Omental fat pad (tissue), 4 donors: ENCODE measurements at places on chromosomes 7 and 10.

DNA sequence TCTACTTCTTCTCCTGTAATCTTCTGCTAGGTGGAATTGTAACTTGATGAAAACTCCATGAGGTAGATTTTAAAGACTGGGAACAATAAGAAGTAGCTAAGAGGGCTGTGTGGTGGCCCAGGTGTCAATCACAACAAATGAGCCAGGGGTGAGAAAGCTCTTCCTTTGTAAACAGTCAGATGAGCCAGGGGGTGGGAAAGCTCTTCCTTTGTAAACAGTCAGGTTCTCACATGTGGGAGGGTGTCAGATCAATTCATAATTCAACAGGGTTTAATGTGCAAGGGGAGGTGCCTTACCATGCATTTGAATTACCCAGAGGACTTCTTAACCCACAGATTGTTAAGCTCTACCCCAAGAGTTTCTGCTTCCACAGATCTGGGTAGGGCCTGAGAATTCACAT lies 312.4 kb upstream of the AUTS2 start:
- DNase-seq, result no peak

GRCh38 chr7:33334349-33334748 lies 205.0 kb downstream of the BBS9 start:
- no peak for DNase-seq

- DNase-seq, result no peak
These were observed 410.4 kb downstream of the ATRNL1 start for GRCh38 chr10:115503546-115503945.

GRCh38 chr7:114218283-114218682 lies 196.3 kb upstream of the FOXP2 start:
- DNase-seq, result no peak

DNA sequence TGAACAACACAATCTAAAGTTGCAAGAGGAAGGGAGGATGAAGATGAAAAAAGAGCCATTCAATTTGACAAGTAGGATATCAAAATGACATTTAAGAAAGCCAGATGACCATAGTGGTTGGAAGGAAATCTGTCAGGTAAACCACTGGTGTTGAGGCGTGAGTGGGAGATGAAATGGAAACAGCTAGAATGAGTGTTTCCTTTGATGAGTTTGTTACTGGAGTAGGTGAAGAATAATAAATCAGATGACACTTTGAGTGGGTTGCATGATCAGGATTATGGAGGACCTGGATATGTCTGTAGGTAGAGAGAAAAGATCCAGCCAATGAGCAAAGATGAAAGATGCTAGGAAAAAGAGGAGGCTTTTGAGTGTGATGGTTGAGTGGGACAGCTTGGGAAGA lies 33.1 kb downstream of the AKR1B1 start:
- DNase-seq, result no peak

DNA sequence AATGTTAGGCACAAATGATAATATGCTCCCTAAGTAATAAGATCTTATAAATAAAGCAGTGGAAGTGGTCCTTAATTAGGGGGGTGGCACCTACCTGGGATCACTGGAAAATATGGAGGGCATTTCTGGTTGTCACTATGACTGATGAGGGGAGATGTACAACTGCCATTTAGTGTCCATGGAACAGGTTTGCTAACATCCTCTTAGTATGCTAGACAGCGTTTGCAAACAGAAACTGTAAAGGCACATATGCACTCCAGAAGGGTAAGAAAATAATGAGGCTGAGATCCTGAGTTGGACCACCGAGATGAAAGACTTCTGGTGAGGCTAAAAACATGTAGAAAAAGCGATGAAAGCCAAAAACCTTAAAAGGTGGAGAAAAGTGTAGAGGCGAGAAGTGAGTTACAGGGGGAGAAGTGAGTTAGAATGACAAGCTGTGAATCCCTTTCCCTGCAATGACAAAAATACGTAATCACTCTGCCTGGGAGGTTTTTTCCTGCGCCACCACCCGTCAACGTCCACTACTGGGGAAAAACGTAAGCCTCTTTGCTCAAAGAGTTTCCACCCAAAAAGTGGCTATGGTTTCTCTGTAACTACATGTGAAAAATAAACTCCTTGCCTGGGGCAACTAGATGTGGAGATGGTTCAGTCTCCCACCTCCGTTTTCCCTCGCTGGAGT lies 767 bp downstream of the KRIT1 start:
- DNase-seq, result no peak

DNA sequence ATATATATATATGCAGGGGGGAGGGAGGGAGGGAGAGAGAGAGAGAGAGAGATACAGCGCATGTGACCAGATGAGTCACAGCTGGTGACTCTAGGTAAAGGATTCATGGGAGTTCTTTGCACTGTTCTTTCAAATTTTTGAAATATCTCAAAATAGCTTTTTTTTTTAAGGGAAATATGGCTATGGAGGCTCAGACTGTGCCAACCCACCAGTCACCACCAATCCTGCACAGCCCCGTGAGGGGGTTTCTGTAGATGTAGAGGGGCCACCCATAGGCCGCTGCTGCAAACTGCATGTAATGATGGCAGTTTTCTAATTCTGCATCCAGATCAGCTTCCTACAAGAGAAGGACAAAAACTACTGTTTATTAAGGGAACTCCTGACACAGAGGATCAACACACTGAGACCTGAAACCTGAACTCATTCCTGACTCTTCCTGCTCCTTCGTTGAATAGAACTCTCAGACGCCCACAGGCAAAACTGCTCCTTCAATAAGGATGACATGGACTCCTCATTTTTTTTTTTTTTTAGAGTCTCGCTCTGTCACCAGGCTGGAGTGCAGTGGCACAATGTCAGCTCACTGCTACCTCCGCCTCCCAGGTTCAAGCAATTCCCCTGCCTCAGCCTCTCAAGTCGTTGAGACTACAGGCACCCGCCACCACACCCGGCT lies 17.3 kb downstream of the DAGLB start:
- DNase-seq, result no peak

DNA sequence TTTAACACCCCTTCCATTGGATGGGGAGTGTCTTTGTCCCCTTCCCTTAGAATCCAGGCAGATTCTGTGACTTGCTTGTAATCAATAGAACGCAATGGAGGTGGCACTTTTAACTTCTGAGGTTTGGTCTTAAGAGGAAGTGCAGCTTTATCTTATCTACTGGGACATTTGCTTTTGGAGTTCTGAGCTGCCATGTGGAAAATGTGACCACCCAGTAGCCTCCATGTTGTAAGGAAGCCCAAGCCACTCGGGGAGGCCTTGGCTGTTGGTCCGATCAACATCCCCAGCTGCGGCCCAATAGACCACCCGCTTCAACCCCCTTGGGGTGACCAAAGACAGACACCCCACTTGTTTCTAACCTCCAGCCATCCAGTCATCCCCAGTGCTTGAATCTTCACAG lies 86.3 kb upstream of the FAM171A1 start:
- no peak for DNase-seq

- no peak for DNase-seq
These were observed 3.7 kb upstream of the WASL start for GRCh38 chr7:123752534-123752933.

GRCh38 chr7:92584953-92585352 lies 5.2 kb downstream of the FAM133B start:
- DNase-seq, result no peak

DNA sequence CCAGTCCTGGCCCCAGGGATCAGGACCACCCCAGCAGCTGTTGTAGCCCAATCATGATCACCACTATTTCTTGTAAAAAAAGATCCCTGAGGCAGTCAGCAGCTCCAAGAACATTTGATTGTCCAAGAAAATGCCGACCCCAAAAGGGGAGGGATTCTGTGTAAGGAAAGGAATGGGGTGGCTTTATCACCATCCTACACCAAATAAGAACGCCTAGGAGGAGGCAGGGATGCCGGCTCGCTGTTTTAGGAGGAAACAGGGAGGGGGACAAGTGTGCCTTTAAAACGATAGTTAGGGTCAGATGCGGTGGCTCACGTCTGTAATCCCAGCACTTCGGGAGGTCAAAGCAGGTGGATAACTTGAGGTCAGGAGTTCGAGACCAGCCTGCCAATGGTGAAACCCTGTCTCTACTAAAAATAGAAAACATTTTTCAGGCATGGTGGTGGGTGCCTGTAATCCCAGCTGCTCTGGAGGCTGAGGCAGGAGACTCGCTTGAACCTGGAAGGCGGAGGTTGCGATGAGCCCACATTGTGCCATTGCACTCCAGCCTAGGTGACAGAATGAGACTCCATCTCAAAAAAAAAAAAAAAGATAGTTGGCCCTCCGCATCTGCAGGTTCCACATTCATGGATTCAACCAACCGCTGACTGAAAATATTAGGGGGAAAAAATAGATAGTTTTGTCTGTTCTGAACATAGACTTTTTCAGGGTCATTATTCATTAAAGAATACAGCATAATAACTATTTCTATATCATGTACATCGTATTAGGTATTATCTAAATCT lies 63.6 kb downstream of the PDIA4 start:
- no peak for DNase-seq

- no peak for DNase-seq
These were observed 170.5 kb downstream of the SRPK2 start for GRCh38 chr7:105218215-105218614.

DNA sequence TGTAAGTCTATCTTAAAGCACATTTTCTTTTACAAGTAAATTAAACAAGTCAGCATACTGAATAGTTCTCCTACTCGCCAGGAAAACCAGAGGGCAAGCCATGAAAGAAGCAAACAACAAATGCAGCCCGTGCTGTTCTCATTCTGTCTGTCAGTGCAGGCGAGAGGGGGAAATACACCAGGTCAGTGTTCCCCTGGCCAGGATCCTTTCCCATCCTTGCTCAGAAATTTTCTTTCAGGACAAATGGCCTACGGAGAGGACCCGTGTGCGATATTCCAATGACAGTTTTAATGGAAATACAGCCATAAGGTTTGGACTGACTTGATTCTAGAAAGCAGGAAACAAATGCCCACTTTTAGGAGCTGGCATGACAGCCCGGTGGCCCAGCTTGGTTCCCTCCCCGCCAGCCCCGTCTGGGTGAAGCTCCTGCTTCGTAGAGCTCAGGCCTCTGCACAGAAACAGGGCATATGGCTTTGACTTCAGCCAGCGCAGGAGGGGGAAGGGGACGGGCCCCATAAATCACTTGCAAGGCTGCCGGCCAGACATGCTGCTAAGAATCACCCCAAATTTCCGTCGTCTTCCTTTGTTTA lies 67.8 kb downstream of the FRMD4A start:
- DNase-seq, result no peak

GRCh38 chr7:32167256-32167655 lies 97.0 kb upstream of the PDE1C start:
- no peak for DNase-seq

GRCh38 chr10:101031796-101032636 lies 982 bp downstream of the SFXN3 start:
- peak; percentile 58 for DNase-seq

DNA sequence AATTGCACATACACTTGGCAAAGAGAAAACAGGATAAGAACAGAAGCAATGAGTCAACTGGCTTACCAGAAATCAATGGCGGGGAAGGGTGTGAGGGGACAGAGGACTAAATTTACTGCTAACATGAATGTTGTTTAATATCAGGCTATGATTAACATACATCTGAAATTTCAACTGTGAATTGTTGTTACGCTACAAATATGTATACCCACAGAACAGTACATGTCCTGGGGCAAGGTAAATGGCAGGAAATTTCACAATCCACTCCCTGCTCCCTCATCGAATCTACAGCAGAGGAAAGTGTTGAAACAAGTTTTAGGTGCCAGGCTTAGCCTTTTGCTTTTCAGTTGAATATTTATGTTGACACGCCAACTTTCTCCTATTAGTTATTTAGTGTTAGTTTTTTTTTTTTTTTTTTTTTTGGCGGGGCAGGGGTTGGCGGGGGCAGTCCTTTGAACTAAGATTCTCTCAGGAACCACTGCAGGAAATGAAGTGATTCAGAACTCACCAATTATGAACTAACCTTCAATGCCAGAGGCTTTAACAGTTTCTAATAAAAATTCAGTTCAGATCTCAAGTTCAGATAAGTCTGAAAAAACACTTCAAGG lies 99.0 kb downstream of the UBE2H start:
- DNase-seq, result no peak

DNA sequence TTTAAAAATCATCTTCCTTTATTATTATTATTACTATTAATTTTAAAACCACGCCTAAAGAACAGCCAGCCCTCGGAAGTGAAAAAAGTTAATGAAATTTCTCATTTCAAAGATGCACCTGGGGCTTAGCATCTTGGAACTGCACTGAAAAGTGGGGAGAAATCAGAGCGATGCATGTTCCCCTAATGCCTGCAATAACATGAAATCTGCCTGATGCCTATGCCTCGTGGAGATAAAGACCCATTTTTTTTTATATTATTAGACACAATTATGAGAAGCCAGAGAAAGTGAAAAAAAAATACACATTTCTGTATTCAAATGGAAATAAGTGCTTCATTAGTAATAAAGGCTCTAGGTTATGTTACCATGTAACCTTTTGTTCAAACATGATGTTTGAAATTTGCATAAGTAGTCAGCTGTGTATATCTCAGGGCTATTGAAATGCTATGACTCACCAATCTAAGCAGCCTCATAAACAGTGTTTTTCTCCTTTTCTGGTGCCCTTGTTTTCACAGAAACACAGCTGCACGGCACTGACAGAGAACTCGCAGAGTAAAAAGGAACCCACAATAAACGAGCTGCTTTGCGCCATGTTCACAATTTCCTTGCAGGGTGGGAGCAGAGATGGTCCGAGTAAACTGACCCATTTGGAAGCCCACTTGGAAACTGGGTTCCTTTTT lies 175.8 kb upstream of the PRKCQ start:
- DNase-seq, result no peak

DNA sequence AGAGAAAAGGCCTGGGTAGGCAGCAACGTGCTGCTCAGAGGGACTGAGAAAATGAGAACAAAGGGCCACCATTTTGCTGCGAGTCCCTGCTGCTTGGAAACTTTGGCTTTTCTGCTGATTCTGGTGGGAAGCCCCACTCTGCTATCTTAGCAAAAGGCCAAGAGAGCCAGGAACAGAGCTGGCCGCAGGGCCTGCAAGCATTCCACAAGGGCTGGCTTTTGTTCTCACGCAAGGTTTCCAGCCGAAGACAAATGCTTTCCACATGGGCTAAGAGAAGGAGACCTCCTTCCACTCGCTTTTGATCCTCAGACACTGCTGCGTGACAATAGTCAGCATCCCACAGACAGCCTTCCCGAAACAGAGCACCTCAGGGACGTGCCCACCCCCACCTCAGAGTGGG lies 163.1 kb downstream of the ARHGAP12 start:
- DNase-seq, result no peak

GRCh38 chr10:70913191-70913892 lies 25.0 kb upstream of the PCBD1 start:
- no peak for DNase-seq

DNA sequence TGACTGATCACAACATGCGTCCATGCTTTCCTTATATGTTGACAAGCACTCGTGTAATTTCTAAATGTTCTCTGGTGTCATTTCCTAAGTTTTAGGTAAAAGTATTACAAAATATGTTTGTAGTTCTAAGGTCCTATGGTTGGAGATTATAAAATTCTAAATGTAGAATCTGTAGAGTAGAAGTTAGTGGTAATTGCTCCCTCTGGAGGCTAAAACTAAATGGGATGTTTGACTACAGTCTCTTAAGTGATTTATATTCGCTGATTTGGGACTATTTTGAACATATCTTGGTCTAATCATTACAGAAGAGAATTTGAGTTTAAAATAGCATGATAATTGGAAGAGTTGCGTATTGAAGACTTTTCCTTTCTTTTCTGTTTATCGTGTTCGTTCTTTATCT lies 74.1 kb downstream of the ZMYND11 start:
- no peak for DNase-seq
